ENCODE measurements at places on chromosomes 2 and 18. TPM values are rescaled to one million over a fixed set of nuclear protein-coding genes. Genes with fewer than 3 reads are reported as not detected.

- no peak overlapping the region for H3K4me3 ChIP-seq
- DNase-seq: no peak
- no peaks in the 10 kb centered on the region for H3K27me3 ChIP-seq
Measured at GRCh38 chr2:79393806-79394484, 118.9 kb upstream of the CTNNA2 start.

GRCh38 chr2:184530959-184531358 is 67.4 kb upstream of the ZNF804A start:
- H3K4me1 ChIP-seq: no peaks in the 10 kb centered on the region
- no peak for DNase-seq
- H3K36me3 ChIP-seq: no peaks in the 10 kb centered on the region
- no peak overlapping the region for H3K4me3 ChIP-seq
- H3K27me3 ChIP-seq: no peaks in the 10 kb centered on the region
- no peak overlapping the region for H3K27ac ChIP-seq

DNA sequence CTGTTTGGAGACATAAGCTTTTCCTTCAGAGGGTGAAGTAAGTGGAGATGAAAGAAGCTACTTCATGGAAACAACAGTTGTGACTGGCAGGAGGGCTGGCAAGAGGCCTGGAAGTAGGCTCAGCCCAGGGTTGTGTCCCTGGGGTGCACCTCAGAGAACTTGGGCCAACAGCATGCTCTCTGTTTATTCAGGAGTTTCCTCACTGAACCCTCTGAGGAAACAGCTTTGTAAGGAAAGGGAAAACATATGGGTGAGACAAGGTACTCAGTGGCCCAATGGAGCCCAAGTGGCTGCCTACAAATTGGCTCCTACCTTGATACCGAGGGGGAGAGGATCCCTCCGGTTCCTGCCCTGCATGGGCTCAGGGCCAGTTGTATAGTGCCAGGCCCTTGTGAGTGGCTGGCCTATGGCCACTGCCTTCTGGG is 115.5 kb upstream of the ITGA6 start:
- H3K36me3 ChIP-seq: no peaks in the 10 kb centered on the region
- H3K4me3 ChIP-seq: no peak overlapping the region
- no peaks in the 10 kb centered on the region for H3K27me3 ChIP-seq
- H3K4me1 ChIP-seq: no peaks in the 10 kb centered on the region
- DNase-seq: no peak

The CFAP65 gene
- 4.3 TPM for total RNA-seq

DNA sequence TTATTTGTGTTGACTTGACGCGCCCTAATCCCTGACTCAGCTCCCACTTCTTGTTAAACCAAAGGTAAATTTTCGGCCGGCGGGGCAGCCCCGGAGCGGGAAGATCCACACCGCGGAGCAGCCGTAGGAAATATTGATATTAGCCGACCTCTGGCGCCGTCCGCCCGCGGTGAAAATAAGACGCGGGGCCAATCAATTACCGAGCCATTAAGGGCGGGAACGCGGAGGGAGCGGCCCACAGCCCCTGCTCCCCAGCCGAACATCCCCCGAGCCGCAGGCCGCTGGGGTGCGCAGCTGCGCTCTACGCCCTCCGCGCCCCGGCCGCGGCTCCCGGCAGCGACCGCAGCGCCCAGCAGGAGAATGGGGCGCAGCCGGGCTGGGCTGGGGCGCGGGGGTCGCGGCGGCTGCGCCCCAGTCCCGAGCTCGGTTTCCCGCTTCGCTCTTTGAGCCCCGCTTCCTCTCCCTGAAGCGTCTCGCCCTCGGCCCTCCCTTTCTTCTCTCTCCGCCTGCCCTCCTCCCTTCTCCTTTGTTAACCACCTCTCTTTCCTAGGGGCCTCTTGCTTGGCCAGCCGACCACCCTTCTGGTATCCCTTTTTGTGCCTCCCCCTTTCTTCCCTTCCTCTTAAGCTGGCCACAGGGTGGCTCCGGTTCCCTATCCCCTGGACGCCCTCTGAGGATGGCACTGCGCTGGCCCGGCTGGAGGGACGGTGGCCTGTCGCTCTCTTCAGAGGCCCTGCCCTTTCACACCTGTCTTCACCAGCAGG is 40.9 kb downstream of the CELF4 start:
- no peaks in the 10 kb centered on the region for H3K36me3 ChIP-seq
- H3K27ac ChIP-seq: no peak overlapping the region
- no peak for DNase-seq

GRCh38 chr2:28088970-28089369 is 198.4 kb downstream of the BABAM2 start:
- no peaks in the 10 kb centered on the region for H3K27me3 ChIP-seq
- H3K36me3 ChIP-seq: no peaks in the 10 kb centered on the region
- no peaks in the 10 kb centered on the region for H3K4me1 ChIP-seq
- H3K27ac ChIP-seq: no peak overlapping the region

- H3K27me3 ChIP-seq: no peaks in the 10 kb centered on the region
- no peak for DNase-seq
- no peaks in the 10 kb centered on the region for H3K36me3 ChIP-seq
- no peak overlapping the region for H3K27ac ChIP-seq
- no peak overlapping the region for H3K4me3 ChIP-seq
- no peaks in the 10 kb centered on the region for H3K4me1 ChIP-seq
Measured at GRCh38 chr2:194176134-194176533, 1480.9 kb upstream of the SLC39A10 start.

GRCh38 chr18:62425465-62426190 is 97.2 kb upstream of the ZCCHC2 start:
- H3K4me1 ChIP-seq: peaks cover 4% of the 10 kb centered on the region
- no peak for DNase-seq
- no peak overlapping the region for H3K4me3 ChIP-seq
- no peaks in the 10 kb centered on the region for H3K36me3 ChIP-seq

The C2orf66 gene
- 0.15 TPM for total RNA-seq

GRCh38 chr2:23375448-23375847 is 9.5 kb upstream of the KLHL29 start:
- H3K36me3 ChIP-seq: no peaks in the 10 kb centered on the region
- no peak overlapping the region for H3K4me3 ChIP-seq
- H3K4me1 ChIP-seq: no peaks in the 10 kb centered on the region
- no peak for DNase-seq
- H3K27ac ChIP-seq: no peak overlapping the region
- no peaks in the 10 kb centered on the region for H3K27me3 ChIP-seq

The SCG2 gene
- total RNA-seq: 0.71 TPM

- no peak for DNase-seq
- H3K27me3 ChIP-seq: peaks cover 10% of the 10 kb centered on the region
- H3K4me1 ChIP-seq: peaks cover 11% of the 10 kb centered on the region
- H3K27ac ChIP-seq: no peak overlapping the region
Measured at GRCh38 chr18:36181441-36181840, 5.9 kb upstream of the MOCOS start.

DNA sequence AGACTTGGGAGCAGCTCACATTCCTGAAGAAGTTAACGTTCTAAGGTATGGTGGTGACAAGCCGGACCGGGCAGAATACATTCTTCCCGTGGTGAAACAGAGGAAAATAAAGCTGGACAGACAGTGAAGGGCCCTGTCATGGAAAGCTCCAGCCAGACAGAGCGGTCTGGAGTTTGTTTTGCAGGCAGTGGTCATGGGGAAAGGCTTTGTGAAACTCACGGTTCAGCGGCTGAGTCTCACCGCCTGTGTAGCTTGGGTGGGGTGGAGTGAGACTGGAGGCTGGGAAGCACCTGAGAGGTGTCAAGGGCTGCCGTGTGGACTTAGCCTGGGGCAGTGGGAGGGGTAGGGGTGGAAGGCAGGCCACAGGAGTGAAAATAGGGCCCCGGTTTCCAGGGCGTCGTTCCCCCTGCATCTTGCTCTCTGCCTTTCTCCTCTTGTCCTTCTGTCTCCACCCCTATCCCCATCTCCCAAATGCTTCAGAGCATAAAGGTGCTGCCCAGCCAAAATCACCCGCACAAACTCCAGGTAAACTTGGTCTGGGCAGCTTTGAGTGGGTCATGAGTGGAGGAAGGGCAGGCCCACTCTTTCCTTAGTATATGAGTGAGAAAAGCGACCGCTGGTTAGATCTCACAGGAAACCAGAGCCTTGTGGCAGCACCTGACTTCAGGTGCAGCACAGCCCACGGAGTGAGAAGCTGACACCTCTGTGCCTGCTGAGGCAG is 11.4 kb upstream of the SLC20A1 start:
- no peaks in the 10 kb centered on the region for H3K4me1 ChIP-seq
- H3K36me3 ChIP-seq: no peaks in the 10 kb centered on the region
- DNase-seq: no peak
- no peaks in the 10 kb centered on the region for H3K27me3 ChIP-seq
- H3K27ac ChIP-seq: no peak overlapping the region

- H3K27me3 ChIP-seq: no peaks in the 10 kb centered on the region
- no peak overlapping the region for H3K4me3 ChIP-seq
- H3K36me3 ChIP-seq: no peaks in the 10 kb centered on the region
- H3K27ac ChIP-seq: no peak overlapping the region
Measured at GRCh38 chr18:59690996-59691395, 6.2 kb downstream of the CCBE1 start.

- H3K27me3 ChIP-seq: no peaks in the 10 kb centered on the region
- no peak for DNase-seq
- no peak overlapping the region for H3K27ac ChIP-seq
Measured at GRCh38 chr2:150873396-150873772, 385.9 kb upstream of the RND3 start.

DNA sequence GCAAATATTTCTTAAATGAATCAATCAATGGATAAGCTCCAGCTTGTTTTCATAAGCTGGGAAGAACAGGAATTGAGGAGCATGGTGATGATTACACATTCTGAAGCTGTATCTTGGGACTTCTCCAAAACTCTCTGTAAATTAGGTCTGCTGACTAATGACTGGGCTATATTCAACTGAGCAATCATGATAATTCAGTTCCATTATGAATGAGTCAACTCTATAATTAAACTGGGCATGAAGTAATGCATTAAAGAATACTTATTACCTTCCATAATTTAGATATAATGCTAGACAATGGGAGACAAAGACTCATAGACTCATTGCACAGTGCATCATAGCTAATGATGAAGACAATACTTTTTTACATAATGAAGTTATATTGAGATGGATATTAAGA is 207.4 kb downstream of the CBLN2 start:
- H3K4me3 ChIP-seq: no peak overlapping the region
- H3K27ac ChIP-seq: no peak overlapping the region
- no peak for DNase-seq
- no peaks in the 10 kb centered on the region for H3K36me3 ChIP-seq
- H3K27me3 ChIP-seq: no peaks in the 10 kb centered on the region

DNA sequence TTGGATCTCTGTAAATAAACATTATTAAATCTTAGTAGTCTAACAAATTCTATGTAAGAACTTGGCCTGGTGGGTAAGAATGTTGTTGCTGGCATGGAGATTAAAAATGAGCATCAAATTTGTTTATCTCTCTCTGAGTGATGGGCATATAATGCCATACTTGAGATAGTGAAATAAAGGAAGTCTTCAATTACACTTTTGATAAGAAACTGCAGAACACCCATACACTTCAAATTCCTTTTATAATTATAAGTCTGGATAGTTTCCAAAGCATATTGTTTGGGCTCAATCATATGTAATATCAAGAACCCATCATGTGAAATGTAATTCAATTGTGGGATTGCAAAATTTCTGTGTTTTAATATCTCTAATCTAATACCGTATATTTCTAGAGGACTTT is 47.4 kb upstream of the PARD3B start:
- no peak overlapping the region for H3K27ac ChIP-seq
- no peak for DNase-seq
- no peaks in the 10 kb centered on the region for H3K27me3 ChIP-seq
- H3K4me1 ChIP-seq: no peaks in the 10 kb centered on the region
- H3K36me3 ChIP-seq: no peaks in the 10 kb centered on the region

The HNMT gene
- total RNA-seq: 61.9 TPM

DNA sequence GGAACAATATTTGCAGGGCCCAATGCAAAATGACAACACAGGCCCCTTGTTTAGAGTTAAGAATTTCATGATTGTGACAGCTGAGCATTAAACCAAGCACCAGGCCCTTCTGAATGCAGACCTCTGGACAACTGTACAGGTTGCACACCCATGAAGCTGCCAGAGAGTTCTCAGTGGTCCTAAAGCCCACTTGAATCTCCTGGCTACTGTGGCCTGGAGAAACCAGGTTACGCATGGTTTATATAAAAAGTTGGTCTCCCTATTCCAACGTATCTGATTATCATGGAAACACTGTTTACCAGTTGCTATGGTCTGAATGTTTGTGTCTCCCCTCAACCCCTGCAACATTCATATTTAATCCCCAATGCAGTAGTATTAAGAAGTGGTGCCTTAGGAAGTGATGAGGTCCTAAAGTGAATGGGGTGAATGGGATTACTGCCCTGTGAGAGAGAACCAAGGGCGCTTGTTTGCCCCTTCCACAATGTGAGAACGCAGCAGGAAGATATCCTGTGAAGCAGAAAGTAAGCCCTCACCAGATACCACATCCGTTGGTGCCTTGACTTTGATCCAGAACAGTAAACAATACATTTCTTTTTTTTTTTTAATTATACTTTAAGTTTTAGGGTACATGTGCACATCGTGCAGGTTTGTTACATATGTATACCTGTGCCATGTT is 48.0 kb upstream of the ANXA4 start:
- no peak for DNase-seq
- H3K36me3 ChIP-seq: no peaks in the 10 kb centered on the region
- peaks cover 37% of the 10 kb centered on the region for H3K4me1 ChIP-seq
